Dorsolateral prefrontal cortex (tissue), 122 donors: ENCODE measurements at places on chromosomes 1 and 21.

GRCh38 chr1:91700332-91700731 is 185.6 kb downstream of the TGFBR3 start:
- DNase-seq: no peak

GRCh38 chr1:242454262-242455051 is 70.0 kb downstream of the PLD5 start:
- no peak for DNase-seq

- no peak for DNase-seq
These were observed 409.1 kb downstream of the SETD4 start for GRCh38 chr21:35651196-35651595.

GRCh38 chr1:59013276-59013927 is 229.6 kb upstream of the JUN start:
- DNase-seq: no peak

- DNase-seq: no peak
These were observed 54.7 kb downstream of the UMODL1 start for GRCh38 chr21:42125571-42126544.

DNA sequence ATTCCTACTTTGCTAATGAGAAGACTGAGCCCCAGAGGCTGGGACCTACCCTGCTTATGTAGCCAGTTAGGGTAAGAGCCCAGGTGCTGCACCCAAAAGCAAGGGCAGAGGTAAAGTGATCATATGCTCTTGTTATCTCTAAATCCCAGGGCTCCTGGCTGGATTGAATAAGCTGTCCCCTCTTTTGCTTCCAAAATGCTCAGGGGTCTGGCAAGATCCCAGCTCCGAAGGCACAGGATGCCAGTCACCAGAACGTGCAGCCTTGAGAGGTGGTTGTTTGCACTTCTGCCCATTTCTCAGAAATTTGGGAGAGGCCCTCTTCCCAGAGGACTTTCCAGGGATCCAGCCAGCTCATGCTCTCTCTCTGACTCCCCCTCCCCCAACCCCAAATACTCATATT is 142.4 kb upstream of the TMEM51 start:
- DNase-seq: no peak

- DNase-seq: peak; percentile 27
These were observed 3.6 kb upstream of the INAVA start for GRCh38 chr1:200890818-200891773.

DNA sequence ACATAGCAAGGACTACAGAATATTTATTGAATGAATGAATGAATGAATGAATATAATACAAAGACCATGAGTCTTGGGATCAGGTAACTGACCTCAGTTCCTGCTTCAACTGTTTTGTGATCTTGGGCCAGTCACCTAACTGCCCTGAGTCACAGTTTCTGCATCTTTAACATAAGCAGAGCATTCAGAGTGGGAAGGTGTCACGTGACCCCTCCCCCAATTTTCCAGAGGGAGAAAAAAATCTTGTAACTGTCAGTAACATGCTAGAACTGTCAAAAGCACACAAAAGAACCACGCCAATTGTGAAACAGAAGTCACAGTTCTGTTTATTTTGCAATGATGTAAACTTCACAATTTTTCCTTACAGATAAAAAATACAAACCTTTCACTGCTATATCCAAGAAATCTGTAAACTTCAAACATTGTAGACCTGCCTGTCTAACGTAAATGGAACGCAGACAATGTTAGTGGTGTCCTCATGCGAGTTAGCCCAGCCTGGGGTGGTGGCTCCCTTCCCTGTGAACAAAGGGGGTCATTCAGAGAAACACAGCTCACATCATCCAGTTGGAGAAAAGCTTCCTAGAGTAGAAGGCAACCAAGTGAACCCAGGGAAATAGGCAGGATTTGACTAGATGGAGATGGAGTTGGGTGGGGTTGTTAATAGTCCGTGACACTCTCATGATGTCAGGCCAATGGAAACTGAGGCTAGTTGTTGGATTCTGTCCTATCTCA is 211.8 kb upstream of the ZC3H12A start:
- no peak for DNase-seq

DNA sequence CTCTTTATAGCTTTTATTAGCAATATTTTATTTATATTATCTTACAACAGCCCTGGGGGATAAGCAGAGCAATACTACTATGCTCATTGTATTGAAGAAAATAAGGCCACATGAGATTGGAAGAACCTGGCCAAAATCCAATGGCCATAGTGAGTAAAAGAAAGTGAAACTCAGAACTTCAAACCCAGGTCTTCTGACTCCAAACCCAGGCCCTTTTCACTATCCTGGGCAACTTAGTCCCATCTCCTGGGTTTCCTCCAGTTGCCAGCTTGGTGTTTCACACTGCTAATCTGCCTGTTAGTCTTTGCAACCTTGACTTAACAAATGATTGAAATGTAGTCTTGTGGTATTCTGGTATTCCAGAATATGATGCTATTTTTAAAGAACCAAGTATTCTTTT is 22.4 kb upstream of the EXO1 start:
- no peak for DNase-seq

DNA sequence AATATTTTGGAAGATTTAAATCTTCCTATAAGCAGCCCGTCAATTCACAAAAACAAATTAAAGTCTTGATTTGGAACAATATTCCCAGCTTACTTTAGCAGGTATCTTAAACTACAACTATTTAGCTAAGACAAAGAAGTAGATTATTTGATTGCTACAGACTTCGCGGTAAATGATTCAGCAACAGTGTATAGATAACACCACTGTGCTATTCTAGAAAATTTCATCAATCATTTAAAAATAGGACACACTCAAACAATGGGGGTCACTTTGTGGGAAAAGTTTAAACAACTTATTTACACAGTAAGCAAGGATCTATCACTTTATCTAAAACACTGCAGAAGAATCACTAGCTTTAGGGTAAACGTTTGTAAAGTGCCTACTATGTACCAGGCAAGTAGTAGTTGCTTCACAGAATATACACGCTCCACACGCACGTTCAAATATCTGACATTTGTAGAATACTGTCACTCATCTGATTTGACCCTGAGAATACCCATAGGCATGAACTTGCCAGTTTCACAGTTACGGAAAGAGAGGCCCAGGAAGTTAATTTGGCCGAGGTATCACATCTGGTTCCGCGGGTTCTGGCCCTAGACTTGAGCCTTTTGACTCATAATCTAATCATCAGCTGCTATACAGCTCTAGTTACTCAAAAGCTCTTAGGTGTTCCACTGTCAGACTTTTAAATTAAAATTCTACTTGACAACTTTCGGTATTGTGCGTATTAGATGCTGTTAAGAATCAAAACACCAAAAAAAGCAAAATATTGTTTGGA is 876 bp downstream of the DENND2C start:
- no peak for DNase-seq

DNA sequence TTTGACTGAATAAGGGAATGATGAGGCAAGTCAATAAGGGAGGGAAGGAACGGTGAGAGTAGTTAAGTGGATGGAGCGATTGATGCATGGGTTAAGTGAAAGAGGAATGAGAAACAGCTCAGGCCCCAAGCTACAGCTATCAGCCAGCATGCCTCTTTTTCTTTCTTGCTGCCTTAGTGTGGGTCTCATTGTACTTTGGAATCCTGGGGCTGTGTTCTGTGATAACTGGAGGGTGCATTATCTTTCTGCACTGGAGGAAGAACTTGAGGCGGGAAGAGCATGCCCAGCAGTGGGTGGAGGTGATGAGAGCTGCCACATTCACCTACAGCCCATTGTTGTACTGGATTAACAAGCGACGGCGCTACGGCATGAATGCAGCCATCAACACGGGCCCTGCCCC is 1.0 kb downstream of the TEX38 start:
- DNase-seq: no peak

DNA sequence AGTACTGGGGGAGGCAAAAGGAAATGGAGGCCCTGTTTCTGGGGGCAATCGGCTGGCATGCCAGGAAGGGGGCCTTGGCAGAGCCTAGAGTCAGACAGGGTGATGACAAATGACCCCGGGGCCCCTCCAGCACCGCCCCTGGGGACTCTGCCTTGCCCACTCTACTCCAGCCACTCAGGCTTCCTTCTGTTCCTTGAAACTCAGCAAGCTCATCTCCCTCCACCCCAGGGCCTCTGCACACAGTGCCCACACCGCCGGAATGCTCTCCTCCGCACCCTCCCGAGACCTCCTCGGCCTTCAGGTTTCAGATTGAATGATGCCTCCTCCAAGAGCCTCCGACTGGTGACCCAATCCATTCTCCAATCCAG is 122.5 kb upstream of the ZBTB40 start:
- DNase-seq: no peak

GRCh38 chr1:171641076-171641864 is 11.2 kb downstream of the MYOC start:
- no peak for DNase-seq
